ENCODE measurements at places on chromosomes 6 and 20. TPM values are rescaled to one million over a fixed set of nuclear protein-coding genes. Genes with fewer than 3 reads are reported as not detected.

DNA sequence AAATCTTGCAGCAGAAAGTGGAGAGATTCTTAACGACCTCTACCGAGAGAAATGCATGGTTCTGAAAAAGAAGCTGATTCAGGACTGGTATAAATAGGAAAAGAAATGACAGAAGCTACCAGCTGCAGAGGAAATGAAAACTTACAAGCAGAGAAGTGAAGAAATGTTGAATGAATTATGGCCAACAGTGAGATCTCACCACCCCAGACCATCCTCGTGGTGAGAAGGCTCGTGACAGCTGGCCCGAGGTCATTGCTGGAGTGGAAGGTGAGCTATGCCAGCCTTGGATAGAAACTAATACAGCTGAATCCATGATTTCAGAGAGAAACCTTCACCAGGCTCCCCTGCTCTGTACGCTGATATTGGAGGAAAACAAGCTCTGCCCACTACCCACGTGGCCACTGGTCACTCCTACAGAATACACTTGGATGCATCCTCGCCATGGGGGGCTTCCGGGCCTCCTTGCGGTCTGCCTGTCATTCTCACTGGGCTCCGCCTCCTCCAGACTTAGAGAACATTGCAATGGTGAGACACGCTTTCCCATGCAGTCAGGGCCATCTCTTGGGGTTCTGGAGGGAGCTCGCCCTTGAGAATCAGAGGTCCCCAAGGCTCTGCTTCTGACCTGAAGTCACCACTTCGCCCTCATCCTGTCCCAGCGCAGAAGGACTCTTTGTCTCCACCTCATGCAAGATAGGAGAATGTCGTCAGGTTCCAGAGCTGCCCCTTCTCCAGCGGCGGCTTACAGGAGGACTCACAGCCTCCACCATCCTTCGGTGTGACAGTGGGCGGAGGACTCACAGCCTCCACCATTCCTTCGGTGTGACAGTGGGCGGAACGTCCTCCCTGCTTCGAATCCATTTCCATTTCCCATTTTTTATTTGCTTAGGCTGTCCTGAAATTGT is 10.6 kb upstream of the TUBB2B start:
- DNase-seq = no peak

DNA sequence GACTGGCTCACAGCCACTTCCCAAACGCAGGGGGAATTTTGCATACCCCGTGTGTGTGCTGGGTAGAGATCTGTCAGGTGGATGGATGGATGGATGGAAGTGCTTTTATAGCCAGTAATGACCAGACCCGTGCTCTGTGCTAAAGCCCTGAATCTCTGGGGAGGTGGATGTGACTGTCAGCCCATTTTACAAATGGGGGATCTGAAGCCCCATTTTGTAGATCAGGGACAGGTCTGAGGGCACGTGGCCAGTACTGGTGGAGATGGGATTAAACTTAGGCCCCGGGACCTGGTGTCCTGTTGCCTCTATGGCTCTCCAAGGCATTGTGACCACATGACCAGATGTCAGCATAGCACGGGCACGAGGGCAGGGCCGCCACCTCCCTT is 38.2 kb upstream of the ZBP1 start:
- no peak for DNase-seq

GRCh38 chr6:136015531-136015930 is 164.0 kb downstream of the PDE7B start:
- no peak for DNase-seq

The CSE1L gene
- 166 TPM for total RNA-seq
